ENCODE measurements at places on chromosomes 7 and 10.

- no peak for DNase-seq
Observed at GRCh38 chr10:98611436-98611835, 164.7 kb upstream of the HPS1 start.

GRCh38 chr7:158499082-158499455, 88.6 kb downstream of the PTPRN2 start:
- DNase-seq: no peak

DNA sequence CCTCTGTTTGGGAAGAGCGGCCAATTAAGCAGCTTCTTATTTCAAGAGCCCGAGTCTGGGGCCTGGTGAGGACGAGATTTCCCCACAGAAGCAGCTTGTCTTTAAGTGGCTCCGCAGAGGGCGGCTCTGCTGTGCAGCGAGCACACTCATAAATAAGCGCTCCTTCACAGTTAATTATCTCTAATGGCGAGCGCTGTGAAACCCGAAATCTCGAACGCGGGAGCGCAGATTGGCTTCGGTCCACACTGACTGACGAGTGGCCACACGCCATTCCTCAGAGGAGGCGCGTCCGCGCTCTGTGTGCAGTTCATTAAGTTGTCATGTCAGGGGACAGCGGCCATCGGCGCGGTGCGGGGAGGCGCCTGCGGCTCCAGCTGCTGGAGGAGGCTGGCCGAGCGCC, 560.9 kb downstream of the DNAJB6 start:
- peak; percentile 31 for DNase-seq

DNA sequence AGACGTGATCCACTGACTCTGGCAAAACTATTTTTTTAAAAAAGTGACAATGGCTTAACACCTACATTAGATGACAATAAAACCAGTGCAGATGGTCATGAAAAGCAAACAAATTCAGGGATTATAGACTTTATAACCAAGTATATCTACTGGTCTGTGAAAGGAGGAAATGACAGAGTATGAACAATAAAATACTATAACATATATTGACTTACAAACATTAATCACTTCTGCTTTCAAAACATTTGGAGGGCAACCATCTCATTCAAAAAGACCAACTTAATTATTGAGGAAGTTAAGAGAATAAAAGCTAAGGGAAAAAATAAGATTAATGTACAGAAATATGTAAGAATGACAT, 34.8 kb downstream of the JMJD1C start:
- no peak for DNase-seq

DNA sequence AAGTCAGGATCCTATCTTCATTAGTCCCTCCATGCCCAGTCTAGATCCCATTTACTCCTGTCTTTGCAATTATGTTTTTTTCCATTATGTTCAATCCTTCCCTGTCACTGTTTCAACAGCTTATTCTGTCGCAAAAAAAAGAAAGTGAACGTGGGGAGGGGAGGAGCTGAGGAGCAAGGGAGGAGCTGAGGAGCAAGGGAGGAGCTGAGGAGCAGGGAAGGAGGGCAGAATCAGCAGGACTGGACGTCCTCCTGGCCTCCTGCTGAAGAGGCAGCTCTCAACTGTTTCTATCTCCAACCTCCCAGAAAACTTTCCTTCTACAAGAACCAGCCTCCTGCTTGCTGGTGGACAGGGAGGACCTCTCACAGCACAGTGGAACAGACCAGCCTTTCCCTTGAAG, 26.0 kb downstream of the LARP4B start:
- DNase-seq: no peak

DNA sequence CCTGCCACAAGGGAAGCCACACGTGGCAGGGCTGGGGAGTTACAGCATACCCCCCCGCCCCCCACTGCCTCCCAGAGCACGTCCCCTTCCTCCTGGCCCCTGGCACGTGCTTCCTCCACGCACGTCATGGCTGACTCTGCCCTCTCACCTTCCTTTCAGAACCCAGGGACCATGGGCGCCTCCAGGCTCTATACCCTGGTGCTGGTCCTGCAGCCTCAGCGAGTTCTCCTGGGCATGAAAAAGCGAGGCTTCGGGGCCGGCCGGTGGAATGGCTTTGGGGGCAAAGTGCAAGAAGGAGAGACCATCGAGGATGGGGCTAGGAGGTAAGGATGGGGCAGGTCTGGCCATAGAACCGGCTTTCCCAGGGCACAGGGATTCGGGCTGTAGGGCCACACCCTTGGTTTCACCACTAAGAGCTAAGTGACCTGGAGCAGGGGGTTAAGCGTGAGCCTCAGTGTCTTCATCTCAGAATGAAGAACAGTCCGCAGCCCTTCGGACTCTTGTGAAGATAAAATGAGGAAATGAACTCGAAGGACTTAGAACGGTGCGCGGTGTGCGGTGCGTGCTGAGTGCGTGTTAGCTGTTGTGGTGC, 2.5 kb downstream of the NUDT1 start:
- no peak for DNase-seq

GRCh38 chr10:68734349-68734748, 13.3 kb downstream of the CCAR1 start:
- no peak for DNase-seq

GRCh38 chr7:103009466-103010185, 65.0 kb downstream of the FBXL13 start:
- DNase-seq: no peak

DNA sequence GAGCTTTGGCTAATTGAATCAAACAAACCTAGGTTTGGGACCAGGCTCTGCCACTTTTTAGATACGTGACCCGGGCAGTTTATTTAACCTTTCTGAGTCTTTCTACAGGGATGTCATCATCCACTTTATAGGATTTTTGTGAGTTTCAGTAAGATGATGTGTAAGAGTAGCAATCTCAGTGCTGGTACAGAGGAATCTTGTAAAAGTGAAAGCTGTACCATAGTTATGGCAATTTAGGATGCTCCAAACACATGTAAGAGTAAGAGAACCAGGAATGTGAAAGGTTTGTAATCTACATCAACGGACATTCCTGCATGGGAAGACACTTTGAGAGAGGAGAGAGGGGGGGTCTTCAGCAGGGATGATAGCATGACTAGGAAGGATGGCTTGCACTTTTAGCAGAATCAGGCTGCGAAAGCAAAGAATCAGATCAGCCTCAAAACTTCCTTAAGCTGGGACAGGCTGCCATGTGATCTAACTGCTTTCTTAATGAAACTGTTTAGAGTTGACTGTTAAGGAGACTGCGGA, 968 bp downstream of the NOLC1 start:
- no peak for DNase-seq

DNA sequence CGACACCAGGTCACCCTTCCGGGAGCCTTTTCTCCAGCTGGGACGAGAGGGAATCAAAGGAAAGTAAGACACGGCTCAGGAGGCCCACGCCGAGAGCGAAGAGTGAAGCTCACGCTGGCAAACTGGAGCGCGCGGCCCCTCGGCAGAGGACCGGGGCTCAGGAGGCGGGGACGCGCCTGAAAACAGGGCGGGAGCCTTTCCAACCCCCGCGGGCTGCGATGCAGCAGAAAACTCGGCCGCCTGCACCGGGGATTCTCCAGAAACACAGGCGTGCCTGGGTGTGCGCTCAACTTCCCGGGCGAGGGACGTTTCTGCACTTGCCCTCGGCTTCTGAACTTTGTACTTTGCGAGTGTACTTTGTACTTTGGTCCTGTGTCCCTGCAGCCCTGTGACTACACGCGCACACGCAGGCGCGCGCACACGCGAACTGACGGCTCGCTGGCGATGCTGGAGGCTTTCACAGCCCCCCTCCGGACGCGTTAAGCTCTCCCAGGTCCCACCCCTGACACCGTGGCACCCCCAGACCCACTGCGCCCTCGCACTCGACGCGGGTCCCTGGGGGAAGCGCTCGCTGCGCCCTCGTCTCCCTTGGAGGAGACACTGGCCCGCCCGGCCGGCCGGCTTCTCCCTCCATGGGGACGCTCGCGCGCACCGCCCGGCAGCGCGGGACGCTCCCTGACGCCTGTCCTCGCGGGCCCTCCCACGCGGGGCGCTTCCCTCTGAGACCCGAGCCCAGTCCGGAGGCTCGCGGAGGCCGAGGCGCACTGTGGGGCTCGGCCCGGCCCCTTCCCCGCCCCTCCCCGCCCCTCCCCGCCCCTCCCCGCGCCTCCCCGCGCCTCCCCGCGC, 588 bp upstream of the PAOX start:
- DNase-seq: no peak

DNA sequence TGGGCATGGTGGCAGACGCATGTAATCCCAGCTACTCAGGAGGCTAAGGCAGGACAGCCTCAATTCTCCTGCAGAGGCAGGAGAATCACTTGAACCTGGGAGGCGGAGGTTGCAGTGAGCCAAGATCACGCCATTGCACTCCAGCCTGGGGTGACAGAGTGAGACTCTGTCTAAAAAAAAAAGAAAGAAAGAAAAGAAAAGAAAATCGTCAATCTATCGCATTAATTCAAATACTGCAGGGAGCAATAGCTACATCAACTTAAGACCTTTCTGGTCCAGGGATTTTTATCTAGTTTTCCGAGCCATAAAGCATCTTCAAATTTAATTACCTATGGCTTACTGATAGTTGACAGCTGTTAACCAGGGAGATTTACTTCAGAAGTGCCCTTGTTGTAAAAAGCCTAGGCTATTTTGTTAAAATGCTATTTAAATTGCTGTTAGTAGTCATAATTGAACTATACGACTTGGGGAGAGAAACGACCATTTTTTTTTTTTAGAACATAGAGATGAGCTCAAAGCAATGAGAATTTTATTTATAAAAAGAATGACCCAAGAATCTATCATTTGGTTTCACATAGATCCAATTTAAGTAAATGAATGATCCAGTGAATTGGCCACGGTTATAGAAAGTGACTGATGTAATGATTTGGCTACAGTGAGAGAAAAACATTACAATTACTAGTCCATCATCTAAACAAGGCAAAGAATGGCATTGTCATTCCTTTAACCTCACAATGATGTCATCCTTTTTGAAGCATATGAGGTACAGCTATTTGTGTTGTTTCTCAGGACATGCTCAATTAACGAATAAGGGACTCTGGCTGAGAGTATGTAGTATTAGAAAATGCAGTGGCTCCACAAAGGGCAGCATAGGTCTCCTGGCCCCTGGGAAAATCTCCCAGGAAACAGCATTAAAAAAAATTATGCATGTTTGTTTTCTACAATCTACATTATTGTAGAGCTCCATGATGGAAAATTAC, 85.3 kb downstream of the SEMA3C start:
- no peak for DNase-seq
